ENCODE measurements at places on chromosomes 3 and 15.

- DNase-seq = no peak
Observed at GRCh38 chr3:11724615-11725339, 81.1 kb upstream of the VGLL4 start.

- no peak for DNase-seq
Observed at GRCh38 chr15:29688506-29689286, 133.6 kb downstream of the TJP1 start.

DNA sequence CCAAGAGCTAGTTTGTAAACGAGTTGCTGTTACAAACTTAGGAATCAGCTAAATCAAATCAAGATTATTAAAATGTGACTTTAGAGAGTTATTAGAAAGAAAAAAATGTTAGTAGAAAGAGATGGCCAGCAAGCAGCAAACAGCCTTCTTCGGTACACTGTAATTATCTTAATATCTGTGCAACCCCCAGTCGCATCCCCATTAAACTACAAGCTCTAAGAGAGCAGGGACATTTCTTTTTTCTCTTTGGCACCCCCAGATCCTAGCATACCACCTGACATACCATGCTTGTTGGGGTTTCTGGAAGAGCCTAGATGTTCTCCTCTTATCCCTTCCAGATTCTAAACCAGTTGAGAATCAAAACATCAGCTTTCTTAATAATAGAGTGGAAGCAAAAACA, 45.1 kb upstream of the LIPC start:
- no peak for DNase-seq

DNA sequence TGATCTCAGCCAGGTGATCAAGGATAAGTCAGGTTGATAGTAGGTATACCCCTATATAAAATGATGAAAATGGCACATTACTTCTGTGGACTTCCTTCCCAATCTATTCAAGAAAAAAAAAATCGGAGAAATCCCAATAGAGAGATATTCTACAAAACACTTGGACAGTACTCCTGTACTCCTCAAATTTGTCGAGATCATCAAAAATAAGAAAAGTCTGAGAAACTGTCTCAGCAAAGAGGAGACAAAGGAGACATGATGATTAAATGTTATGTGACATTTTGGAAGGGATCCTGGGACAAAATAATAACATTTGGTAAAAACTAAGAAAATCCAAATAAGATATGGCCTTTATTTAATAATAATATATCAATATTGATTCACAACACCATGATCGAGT, 94.6 kb downstream of the DCLK3 start:
- no peak for DNase-seq

DNA sequence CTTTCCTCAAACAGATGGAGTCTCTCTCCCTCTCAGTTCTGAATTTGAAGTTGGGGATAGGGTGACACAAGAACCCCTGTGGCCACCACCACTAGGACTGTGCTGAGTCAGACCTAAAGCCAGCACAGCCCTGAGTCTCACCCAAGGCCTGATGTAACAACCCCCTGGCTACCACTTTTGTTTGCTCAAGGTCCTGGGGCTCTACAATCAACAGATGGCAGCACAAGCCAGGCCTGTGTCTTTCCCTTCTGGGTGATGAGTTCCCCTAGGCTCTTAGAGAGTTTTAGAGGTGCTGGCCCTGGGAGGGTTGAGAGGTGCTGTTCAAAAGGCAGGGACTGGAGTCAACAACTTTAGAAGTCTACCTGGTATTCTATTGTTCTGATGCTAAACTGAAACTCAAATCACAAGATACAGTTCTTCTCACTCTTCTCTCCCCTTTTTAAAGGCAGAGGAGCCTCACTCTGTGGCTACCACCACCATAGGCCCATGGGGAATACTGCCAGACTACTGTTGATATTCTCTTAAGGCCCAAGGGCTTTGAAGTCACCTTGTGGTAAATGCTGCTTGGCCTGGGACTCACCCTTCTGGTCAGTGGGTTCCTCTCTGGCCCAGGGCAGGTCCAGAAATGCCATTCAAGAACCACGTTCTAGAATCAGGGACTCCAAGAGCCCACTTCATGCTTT, 6.5 kb downstream of the OR5K4 start:
- DNase-seq = peak; percentile 60

GRCh38 chr3:193940526-193940925, 195.4 kb upstream of the HES1 start:
- DNase-seq = no peak

GRCh38 chr3:182445576-182445975, 347.7 kb upstream of the ATP11B start:
- DNase-seq = no peak

DNA sequence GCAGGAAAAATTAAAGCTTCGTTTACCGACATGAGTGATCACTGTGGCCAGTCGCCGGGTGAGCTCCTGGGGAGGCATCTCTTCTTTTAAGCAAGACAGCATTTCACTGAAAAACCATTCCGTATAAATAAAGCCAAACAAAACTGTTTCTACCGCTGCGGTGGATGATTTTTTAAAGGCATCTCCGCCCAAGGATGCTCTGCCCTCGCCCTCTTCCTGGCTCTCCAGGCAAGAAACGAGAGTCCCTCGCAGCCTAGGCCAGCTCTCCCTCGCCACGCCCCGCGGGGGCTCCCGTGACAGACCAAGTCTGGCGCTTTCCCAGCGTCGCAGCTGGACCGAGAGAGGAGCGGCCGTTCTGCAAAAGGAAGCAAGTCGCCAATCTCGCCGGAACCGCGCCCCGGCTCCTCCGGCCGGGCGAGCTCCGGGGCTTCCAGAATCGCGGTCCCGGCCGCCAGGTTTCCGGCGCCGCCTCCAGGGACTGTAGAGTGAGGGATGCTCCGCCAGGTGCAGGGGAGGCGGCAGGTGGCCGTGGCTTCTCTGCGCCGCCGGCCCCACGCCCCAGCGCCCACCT, 458 bp downstream of the MCF2L2 start:
- peak; percentile 20 for DNase-seq

DNA sequence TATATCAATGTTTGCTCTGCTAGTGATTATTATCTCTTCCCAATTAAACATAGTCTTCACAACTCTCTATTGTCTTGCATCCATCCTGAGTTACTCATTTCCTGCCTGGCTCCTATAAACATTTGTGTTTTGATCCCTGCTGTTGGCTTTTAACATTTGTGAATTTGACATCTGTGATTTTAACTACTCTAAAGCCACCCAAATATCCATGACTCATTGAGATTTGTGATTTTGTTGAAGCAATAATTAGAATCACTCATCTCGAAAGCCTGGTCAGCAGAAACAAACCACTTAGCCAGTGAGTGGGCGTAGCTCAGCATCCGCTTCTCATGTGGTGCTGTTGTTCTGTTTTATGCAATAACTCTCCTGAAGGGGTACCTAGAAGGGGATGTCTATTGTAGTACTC, 174.3 kb upstream of the ZBTB20 start:
- peak; percentile 83 for DNase-seq

GRCh38 chr3:108757404-108757982, at the start of gene RETNLB:
Gene RETNLB, minus strand, starts transcription at chr3:108757410. Its CDS starts 225 bp downstream, at chr3:108757185.
- DNase-seq = no peak

Data from HT1080 (cell line).